Activated CD8-positive, alpha-beta T cell treated with anti-CD3 and anti-CD28 coated beads, Interleukin-2, amount 10 ng/mL, durations not matched to agents 7 days and 5 days (primary cell): ENCODE measurements at places on chromosomes 2 and 18.

DNA sequence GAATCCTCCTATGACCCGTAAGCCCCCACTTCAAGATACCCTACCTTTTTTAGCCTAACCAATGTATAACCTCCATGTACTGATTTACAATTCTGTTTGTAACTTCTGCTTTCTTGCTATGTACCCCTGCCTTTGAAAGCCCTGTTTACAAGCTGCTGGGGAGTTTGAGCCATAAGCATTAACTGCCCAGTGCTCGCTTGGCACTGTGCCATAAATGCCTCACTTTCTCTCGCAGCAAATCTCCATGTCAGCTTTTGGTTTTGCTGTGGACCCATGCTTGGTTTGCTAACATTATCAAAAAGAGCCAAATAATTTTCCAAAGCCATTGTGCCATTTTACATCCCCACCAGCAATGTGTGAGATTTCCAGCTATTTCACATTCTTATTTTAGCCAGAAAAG, 51.8 kb downstream of the TEX51 start:
- H3K4me1 ChIP-seq, result no peaks in the 10 kb centered on the region
- DNase-seq, result no peak
- H3K27me3 ChIP-seq, result peaks cover 2% of the 10 kb centered on the region
- H3K27ac ChIP-seq, result no peak overlapping the region
- no peaks in the 10 kb centered on the region for H3K36me3 ChIP-seq
- H3K4me3 ChIP-seq, result no peak overlapping the region

- no peaks in the 10 kb centered on the region for H3K36me3 ChIP-seq
- no peak overlapping the region for H3K4me3 ChIP-seq
- H3K27ac ChIP-seq, result no peak overlapping the region
- H3K4me1 ChIP-seq, result peaks cover 39% of the 10 kb centered on the region
- peaks cover 14% of the 10 kb centered on the region for H3K27me3 ChIP-seq
- DNase-seq, result no peak
These were observed 151.4 kb downstream of the DYSF start for GRCh38 chr2:71604726-71605120.

DNA sequence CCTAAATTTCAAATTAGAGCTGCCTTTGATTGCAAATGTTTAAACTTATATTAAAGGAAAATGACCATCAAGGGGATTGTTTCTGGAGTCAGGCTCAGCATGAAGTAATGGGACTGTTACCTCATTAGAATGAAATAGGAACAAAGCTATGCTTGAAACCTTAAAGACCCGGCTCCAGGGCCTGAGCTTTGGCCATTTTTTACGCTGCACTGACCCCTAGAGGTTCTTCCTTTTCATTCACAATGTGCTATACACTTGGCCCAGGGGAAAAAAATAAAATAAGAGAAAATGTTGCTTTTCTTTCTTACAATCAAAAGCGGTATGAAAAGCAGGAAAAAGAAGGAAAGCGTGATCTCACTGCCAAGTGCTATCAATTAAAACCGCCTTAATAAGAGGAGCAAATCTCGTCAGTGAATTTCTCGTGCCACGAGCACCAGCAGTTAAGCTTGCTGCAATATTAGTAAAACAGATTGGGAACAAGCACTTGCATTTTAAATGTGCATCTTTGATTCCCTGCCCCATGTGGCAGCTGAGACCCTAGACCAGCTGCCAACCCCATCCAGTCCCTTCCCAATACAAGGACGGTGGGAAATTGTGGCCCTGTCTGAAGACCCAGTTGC, 96.6 kb downstream of the MBD2 start:
- DNase-seq, result peak; percentile 55
- no peak overlapping the region for H3K27ac ChIP-seq
- no peaks in the 10 kb centered on the region for H3K36me3 ChIP-seq

DNA sequence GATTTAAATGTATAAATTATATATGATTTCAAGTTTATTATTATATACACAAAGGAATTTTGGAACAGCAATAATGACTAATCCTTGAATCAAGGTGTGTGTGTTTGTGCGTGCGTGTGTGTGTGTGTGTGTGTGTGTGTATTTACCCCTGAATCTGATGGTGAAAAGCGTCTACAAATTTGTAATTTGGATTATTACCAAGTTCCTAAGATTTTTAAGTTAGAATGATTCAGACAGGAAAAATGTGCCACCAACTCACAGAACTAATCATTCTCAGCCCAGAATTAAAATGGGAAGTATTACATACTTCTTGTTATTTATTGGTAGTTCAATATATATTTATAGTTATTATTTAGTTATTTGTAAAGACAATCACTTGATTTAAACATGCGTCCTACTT, 12.3 kb downstream of the CALCRL start:
- no peaks in the 10 kb centered on the region for H3K27me3 ChIP-seq
- no peak overlapping the region for H3K4me3 ChIP-seq
- H3K4me1 ChIP-seq, result no peaks in the 10 kb centered on the region
- DNase-seq, result no peak
- H3K27ac ChIP-seq, result no peak overlapping the region

DNA sequence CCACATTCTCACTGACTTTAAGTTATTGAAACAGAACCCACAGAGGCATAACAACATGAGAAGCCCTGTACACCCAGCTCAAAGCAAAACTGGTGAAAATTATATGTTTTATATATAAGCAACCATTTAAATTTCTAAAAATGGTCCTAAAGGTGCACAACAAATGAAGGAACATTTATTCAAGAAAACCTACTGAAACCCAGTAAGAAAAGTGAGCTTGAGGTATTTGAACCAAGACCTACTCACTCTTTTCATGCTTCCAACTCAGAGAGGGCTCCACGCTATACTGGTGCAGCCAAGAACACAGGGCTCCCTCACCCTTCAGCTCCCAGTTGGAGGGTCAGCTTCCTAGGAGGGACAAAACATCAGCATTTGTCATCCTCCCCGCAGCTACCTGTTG, 2.1 kb upstream of the CACNB4 start:
- H3K27me3 ChIP-seq, result peaks cover 40% of the 10 kb centered on the region
- no peak overlapping the region for H3K27ac ChIP-seq
- no peak for DNase-seq
